Amygdala (tissue), 56 donors: ENCODE measurements at places on chromosomes 12 and 14.

DNA sequence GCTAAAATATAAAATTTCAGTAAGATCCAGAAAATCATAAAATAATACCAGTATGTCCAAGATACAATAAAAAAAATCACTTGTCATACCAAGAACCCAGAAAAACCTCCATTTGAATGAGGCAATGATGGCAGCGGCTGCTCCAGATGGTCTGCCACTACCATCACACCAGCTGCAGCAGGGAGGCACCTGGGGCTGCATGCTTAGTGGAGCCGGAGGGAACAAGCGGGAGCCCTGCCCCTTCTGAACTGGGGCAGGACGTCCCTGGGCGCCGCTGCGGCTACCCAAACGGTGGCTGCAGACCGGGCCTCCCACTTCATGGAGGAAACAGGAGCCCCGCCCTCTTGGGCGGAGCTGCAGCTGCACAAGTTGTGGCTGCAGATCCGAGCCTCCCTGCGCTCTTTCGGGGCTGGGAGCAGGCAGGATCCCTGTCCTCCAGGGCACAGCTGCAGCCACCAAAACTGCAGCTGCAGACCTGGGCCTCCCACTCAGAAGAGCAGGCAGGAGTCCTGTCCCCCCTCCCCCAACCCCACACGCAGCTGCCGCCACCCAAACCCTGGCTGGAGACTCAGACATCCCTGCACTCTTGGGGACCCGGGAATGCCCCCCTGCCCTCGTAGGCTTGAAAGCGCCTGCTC is 36.1 kb upstream of the OR5AU1 start:
- peak; percentile 24 for DNase-seq

GRCh38 chr14:67186172-67186768 is 3.0 kb upstream of the GARIN2 start:
- DNase-seq, result no peak

- DNase-seq, result no peak
Measured at GRCh38 chr12:21265932-21266331, 68.8 kb downstream of the SLCO1A2 start.

DNA sequence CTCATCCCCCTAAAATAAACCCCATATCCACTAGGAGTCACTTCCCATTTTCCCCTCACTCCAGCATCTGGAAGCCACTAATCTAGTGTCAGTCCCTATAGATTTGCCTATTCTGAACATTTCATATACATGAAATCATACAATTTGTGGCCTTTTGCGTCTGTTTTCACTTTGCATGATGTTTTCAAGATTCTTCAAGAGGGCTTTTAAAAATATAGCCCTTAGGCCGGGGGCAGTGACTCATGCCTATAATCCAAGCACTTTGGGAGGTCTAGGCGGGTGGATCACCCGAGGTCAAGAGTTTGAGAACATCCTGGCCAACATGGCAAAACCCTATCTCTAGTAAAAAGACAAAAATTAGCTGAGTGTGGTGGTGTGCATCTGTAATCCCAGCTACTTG is 104.7 kb downstream of the VEZT start:
- DNase-seq, result no peak

- no peak for DNase-seq
Measured at GRCh38 chr14:54435500-54435981, 5.6 kb downstream of the CNIH1 start.

DNA sequence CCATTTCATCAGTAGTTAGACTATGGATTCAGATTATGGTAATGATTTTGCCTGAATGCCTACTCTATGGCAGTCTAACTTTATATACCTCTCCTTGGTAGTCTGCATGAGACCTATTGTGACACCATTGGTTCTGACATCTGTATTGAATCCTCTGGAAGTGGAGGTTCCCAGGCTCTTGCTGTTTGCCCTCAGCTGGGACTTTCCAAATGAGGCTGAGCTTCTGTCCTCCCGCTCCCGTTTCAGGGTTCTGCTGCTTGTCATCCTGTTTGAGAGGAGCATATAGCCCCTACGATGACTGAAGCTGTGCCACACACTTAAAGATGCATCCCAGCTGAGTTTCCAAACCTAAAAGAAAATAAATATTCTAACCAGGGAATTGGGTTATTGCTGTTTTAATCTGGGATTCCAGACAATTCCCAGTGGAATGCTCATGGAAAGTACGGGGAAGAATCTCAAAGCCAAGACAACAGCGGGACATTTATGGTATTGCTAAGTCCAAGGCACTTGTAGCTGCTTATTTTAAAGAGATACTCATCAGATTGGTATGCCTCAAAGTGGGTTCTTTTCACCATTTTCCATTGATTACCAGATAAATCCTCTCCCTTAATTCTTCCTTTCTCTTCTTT is 105.9 kb downstream of the ETV6 start:
- no peak for DNase-seq

- peak; percentile 39 for DNase-seq
Measured at GRCh38 chr12:119178544-119179334, at the start of gene HSPB8. TSS of gene HSPB8 (plus strand) at chr12:119178931. CDS start at chr12:119179313, 382 bp downstream.

DNA sequence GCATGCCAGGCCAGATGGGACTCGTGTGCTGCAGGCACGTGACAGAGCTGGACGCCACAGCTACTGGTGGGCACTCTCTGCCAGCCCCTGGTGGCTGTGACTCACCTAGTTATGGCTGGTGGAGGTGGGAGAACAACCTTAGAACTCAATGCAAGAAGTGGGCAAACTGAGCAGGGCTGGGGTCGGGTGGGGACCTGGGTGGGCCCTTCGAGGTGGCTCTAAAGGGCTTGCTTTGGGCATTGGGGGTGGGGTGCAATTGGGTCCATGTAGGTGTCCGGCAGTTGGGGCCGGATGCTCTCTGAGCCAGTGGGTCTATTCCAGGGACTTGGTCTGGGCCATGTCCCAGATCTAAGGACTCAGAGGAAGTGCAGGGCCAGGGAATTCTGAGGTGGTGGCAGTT is 5.1 kb upstream of the SERPINA12 start:
- DNase-seq, result no peak

GRCh38 chr12:111353603-111354295 is 15.1 kb downstream of the PHETA1 start:
- no peak for DNase-seq

DNA sequence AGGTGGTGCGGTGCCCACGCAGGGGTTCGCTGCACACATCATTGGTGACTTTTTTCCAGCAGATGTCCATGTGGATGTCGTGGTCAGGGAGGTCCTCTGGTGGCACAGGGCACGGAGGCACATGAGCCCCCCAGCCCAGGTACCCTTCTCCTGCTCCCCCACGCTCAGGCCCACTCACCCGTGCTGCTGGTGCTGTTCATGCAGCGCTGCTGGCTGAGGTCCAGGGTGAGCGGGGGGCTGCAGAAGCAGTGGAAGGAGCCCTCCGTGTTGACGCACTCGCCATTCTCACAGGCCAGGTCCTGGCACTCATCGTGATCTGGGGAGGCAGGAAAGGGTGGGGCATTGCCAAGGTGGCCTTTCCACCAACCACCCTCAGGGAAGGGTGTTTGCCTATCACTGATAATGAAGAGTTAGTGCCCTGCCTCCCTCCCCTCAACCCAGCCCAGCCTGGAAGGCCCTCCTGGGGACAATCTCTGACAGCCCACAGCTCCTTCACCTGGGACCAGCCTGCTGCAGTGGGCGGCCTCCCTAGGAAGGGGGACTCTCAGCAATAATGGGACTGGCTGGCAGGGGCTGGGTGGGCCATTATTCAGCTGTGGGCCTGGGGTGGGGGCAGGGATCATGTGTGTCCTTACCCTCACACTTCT is 9.8 kb downstream of the ISCA2 start:
- DNase-seq, result no peak

DNA sequence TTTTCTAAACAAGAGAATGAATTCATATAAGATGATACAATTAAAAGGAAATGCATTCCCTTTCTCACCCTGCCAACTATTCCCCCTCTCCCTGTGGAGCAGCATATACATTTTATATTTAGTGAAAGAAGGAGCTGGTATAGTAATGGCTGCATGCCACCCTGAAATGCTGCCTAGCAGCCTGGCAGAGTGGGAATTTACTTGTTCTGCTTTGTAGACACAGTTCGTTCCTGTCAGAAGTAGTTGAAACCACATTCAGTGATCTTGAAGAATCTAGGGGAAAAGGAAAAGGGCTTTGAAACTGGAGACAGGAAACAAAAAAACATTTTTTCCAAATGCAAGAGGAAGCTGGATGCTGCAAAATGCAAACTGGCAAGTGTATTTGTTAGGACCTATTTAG is 176.0 kb upstream of the PLEKHA5 start:
- no peak for DNase-seq

GRCh38 chr14:91140672-91141071 is 26.8 kb downstream of the DGLUCY start:
- DNase-seq, result no peak
